ENCODE measurements at places on chromosomes 13 and 19. TPM values are rescaled to one million over a fixed set of nuclear protein-coding genes. Genes with fewer than 3 reads are reported as not detected.

LINGO3 gene
- not detected for total RNA-seq

- DNase-seq, result no peak
These were observed 259.9 kb downstream of the TBC1D4 start for GRCh38 chr13:75222031-75222430.

CLEC17A gene
- total RNA-seq, result under 0.01 TPM

DNA sequence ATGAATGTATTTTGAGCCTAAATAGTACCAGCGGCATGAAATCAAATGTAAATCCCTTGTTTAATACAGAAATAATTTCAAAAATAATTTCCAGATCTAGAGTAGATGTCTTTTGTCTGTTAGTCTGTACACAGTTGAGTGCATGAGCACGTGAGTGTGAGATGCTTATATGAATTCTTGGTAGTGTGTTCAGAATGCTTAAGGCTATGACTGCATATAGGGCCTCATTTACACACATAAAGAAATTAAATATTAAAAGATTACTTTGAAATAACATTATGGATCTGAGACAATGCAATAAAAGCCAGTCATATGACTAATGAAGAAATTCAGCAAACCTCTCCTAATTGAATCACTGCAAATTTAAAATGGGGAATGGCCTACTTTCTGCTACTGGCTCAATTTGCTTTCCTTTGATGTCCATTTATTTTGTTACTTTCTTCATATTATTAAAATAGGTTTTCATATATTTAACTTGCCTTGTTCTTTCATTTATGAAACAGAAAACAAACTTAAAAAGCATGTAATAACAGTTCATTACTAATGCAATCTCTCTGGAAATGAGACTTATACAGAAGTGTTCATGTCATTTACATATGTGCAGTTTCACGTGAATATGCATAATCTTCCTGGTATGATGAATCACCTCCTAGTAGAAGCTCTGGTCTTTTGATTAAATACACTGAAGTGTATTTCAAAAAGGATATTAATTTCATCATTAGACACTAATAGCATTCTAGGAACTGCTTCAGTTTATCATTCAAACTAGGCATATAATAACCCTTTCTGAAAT lies 4.5 kb downstream of the AMER2 start:
- DNase-seq, result no peak

ZNF17 gene
- 12.7 TPM for total RNA-seq

DNA sequence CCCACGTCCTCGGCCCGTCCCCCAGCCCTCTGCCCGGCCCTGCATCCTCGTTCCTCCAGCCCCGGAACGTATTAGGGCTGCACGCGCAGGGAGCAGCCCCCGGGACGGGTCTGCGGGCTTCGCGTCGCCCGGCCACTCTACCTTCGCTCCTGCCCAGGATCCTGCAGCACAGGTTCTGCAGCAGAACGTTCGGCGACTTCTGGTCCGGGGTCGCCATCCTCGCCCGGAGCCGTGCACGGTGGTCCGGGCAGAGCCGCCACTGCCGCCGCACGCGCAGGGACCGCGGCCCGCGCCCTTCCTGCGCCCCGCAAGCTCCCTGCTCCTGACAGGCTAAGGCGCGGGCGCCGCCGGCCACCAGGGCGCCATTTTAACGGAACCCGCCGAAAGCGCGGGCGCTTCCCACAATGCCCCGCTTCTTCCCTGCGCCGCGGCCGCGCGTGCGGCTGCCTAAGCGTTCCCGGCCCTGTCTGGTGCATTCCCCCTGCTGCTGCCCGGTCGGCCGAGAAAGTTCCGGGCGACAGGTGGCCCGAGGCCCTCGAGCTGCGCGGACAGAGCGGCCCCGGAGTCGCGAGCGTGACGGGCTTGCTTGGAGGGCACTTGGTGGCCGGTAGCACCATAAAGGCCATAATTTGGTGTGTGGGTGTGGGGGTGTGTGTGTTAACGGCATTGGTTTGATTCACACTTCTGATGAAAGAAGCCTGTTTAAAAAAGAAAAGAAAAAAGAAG lies at the start of gene TUBGCP3:
Gene TUBGCP3 (minus strand): TSS at position 390 of the 726 bp plus-strand sequence. CDS start 173 bp downstream, at position 217.
- DNase-seq, result peak; percentile 97

DNA sequence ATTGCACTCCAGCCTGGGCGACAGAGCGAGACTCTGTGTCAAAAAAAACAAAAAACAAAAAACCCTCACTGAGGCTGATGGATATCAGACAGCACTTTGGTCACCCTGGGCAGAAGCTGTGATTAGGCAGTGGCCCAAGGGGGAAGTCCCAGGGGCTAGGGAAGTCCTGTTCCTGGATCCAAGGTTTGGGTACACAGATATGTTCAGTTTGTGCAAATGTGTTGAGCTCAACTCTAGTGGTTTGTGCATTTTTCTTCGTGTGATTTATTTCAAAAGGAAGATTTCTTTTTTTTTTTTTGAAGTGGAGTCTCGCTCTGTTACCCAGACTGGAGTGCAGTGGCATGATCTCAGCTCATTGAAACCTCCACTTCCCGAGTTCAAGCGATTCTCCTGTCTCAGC lies 12.3 kb downstream of the MEF2B start:
- no peak for DNase-seq
